Activated CD4-positive, alpha-beta T cell treated with anti-CD3 and anti-CD28 coated beads, Interleukin-2, amount 10 ng/mL, durations not matched to agents 7 days and 5 days (primary cell): ENCODE measurements at places on chromosomes 3 and 15. TPM values are rescaled to one million over a fixed set of nuclear protein-coding genes. Genes with fewer than 3 reads are reported as not detected.
A peak's percentile ranks its signal among the peaks of the same experiment; 100 is the strongest.

ITIH3 gene
- not detected for total RNA-seq

DNA sequence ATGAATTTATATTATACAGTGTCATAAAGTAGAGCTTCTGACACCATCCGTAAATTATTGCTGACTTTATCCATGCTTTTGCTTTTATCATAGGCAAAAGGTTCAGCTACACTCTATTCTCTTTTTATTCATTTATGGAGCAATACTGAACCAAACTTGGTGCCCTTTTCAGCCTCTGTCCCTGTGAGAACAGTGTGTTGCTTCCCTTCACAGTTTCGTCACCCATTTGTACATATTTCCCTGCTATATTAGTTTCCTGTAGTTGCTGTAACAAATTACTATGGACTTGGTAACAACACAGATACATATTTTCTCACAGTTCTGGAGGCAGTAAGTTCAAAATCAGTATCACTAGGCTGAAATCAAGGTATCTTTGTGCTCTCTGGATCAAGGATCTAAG is 2.8 kb upstream of the RPL24 start:
- H3K4me3 ChIP-seq = no peak overlapping the region
- peaks cover 36% of the 10 kb centered on the region for H3K4me1 ChIP-seq
- no peaks in the 10 kb centered on the region for H3K27me3 ChIP-seq
- H3K36me3 ChIP-seq = peaks cover 16% of the 10 kb centered on the region
- DNase-seq = no peak
- H3K27ac ChIP-seq = peak overlapping the region; percentile 3

CHCHD6 gene
- 5.4 TPM for total RNA-seq

DNA sequence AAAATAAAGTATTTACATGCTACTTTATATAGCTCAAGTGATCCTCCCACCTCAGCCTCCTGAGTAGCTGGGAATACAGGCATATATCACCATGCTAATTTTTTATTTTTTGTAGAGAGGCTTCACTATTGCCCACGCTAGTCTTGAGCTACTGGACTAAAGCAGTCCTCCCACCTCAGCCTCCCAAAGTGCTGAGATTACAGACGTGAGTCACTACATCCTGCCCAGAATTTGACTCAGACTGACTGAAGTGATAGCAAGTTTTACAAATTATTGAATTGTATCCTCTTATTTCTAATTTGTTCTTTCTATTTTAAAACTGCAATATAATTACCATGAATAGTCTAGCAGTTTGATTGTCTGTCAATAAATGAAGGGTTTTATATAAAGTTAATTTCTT is 210.3 kb upstream of the CGNL1 start:
- peaks cover 1% of the 10 kb centered on the region for H3K4me1 ChIP-seq
- H3K36me3 ChIP-seq = peaks cover 22% of the 10 kb centered on the region

DNA sequence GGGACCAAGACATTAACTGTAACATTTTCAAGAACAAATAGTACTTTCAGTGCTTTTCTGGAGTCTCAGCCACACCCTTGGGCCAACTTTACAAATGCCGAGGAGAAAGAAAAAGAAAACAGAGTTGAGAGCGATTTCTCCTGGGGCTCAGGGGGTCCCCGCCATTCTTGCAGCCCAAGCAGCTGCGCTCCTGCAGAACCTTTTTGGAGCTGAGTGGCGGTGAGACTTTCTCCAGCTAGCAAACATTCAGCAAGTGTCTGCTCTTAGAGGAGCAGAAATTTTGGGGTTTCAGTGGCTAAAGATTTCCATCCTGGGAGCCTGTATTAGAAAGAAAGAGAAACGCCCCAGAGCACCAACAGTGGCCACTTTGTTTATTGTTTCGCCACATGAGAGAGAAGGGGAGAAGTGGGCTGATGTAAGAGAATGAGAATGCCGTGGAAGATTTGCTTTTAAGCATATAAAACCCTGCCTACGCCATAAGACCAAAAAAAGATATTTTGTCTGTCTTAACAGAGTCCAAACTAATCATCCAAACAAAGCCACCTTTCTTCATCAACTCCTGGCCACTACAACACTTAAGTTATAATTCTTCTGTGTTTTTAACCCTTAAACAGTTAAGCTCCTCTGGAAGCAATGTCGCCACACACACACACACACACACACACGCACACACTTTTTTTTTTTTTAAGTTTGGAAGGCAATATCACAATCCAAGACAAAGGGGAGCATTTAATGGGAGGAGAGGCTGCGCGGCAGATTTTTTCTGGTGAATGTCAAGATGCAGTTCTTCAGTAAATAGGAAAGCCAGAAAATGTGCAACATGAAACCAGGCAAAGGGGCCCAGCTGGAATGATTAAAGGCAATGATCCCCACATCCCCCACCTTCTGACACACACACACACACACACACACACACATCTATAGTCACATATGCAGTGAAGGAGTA is 19.2 kb downstream of the EID1 start:
- H3K27ac ChIP-seq = no peak overlapping the region
- DNase-seq = no peak
- peaks cover 8% of the 10 kb centered on the region for H3K4me1 ChIP-seq
- H3K4me3 ChIP-seq = no peak overlapping the region
- H3K27me3 ChIP-seq = peaks cover 15% of the 10 kb centered on the region

GRCh38 chr3:14206548-14207177 is 28.0 kb downstream of the LSM3 start:
- no peak overlapping the region for H3K27ac ChIP-seq
- H3K27me3 ChIP-seq = no peaks in the 10 kb centered on the region
- no peak overlapping the region for H3K4me3 ChIP-seq
- no peaks in the 10 kb centered on the region for H3K36me3 ChIP-seq

GOLGA6L25 gene
- total RNA-seq = not detected

GRCh38 chr15:54373332-54373731 is 395.1 kb downstream of the UNC13C start:
- H3K36me3 ChIP-seq = no peaks in the 10 kb centered on the region
- H3K27me3 ChIP-seq = no peaks in the 10 kb centered on the region
- no peaks in the 10 kb centered on the region for H3K4me1 ChIP-seq
- H3K27ac ChIP-seq = no peak overlapping the region
- no peak overlapping the region for H3K4me3 ChIP-seq
- no peak for DNase-seq
